ENCODE measurements at places on chromosomes 6 and 20.

GRCh38 chr6:168516944-168517741 is 76.2 kb downstream of the SMOC2 start:
- no peak for DNase-seq

GRCh38 chr6:138311268-138311667 is 66.4 kb upstream of the SMIM28 start:
- DNase-seq: no peak

DNA sequence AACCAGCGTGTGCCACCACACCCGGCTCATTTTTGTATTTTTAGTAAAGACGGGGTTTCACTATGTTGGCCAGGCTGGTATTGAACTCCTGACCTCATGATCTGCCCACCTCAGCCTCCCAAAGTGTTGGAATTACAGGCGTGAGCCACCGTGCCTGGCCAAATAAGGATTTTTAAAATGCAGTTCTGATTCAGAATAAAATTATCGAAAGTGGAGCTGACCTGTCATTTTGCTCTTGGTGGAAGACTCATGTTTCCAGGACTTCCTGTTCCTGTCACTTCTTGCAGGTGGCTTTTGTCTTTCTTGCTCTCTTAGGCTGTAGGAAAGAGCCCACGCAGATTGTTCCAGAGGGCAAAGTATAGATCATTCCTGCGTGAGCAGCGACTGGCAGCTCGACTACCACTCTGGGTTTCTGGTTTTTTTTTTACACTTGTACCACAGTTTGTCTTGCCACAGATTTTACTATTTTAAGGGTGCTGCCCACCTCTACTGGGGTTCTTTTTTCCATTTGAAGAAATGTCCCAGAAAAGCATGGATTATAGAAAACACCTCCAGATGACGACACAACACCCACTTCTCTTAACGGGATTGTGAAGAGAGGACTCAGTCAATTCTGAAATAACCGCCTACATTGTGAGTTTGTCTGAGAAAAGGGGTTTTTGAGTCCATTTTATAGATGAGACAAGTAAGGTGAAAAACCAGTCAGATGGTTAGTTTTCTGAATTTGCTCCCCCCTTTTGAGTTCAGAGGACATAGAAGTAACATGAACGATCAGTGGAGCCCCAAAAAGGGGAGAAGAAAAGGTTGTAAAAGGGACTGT is 7.5 kb downstream of the JARID2 start:
- no peak for DNase-seq

DNA sequence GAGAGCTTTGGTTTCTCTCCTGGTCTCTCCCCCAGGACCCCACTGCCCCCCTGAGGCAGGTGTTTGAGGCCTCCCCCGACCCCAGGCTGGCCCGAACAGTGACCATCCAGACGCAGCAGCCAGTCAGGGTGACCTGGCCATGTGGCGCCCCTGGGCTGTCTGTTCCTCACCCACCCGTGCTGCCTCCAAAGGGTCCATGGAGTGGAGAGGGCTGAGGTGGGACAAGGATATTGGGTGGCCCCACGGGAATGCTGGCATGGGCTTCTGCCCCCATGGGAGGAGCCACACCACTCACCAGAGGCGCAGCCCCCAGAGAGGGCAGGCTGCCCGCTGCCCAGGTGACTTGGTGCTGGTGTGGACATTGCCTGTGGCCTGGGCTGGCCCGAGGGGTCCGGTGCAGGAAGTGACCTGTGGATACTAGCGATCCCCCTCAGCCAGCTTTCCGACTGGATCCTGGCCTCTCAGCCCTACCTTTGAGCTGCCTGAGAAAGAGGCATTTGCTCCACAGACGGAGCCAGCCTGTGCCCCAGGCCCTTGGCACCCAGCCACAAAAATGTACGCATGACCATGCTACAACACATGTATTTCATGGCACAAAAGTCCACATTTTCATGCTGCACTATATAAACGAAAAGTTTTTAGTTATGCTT is 50.8 kb downstream of the BCAS4 start:
- no peak for DNase-seq

DNA sequence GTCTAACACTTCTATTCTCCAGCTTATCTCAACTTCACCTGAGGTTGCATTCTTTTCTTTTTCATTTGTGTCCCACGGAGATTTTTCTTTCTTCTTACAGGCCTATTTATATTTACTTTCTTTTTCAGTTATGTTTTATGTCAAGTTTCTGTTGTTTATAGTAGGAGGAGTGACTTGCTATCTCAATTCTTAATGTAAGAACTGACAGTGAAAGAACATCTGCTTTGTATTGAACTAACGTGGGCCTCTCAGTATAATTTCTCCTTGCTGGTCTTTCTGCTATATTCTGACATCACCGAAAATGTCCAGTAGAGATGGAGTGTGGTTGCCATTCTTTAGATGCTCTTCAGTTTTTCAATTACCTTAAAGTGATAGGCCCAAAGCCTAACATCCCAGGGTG is 521.7 kb downstream of the EPM2A start:
- no peak for DNase-seq

DNA sequence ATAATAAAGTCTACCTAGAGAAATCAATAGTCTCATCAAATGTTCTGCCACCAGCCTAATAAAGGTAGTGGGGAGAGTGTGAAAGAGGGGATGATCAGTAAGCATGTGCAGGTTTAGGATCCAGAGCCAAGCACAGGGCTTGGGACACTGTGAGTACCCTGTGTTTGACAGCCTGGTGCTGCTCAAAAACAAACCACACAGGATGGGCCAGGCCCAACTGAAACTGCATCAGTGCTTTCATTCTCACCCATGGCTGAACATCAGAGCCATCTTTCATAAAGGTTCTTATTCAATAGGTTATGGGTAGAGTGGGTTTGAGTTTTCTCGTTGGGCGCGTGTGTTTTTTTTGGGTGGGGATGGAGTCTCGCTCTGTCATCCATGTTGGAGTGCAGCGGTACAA is 87.3 kb upstream of the NHSL1 start:
- DNase-seq: no peak

- no peak for DNase-seq
These were observed 1.9 kb downstream of the ZFAND3 start for GRCh38 chr6:37821446-37821845.

DNA sequence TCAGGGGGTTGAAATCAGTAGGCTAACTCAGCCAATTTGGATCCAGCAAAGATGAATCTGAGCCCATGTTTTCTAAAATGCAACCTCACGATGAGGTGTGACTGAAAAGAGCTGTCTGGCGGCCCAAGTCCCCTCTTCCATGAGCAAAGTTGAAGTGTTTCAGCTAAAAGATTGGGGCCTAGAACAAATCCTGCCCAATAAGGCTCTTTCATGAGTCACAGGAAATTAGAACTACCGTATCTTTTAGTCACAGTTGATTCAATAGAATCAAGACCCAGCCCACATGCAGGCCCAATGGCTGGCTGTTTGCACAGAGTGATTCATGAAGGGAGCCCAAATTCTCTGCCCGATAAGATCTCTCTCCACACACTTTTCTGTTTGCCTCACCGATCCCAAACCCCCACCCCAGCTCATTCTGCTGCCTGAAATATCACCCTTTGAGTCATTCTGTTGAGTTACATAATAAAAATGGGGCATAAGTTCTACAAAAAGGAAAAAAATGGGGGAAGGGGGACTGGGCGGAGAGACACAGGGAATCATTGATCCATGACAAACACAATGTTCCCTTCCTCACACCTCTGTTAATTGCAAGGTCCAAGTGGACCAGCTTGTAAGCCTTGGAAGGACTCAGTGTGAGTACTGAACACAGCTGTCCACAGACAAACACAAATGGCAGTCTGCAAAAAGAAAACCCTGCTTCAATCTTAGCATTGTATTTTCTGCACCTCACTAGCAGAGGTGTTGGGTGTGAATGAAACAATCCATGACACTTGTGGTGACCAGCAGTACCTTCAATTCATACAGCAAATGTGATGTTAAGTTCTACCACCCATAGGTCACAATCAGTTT is 13.8 kb downstream of the FOXQ1 start:
- DNase-seq: no peak

DNA sequence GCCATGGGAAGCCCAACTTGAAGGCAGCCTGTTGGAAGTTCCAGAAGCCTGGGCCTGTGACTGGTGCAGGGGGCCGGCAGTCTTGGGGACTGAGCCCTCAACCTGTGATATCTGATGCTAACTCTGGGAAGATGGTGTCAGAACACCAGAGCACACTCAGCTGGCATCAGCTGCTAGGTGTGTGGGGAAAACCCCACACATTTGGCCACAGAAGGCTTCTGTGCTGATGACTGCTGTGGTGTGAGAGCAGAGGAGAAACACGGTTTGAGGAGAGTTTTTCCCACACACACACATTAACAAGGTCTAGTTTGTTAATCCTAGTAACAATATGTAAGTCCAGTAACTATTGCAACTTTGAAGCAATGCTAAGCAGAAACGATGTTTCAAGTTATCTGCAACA is 78.0 kb downstream of the PSMB1 start:
- DNase-seq: no peak

DNA sequence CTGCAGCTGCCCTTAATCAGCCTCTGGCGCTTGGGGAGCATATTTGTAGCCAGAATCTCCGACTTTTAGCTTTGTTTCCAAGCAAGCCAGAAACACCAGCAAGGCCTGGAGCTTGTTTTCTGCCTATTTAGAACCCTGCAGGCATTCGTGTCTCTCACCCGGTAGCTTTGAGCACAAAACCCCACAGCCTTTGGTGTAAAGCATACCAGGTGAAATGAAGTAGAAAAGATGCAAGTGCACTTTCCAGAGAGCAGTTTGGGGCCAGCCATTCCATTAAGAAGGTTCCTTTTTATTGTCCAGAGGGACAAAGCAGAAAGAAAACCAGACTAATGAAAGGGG is 736 bp downstream of the FAM217B start:
- DNase-seq: no peak

DNA sequence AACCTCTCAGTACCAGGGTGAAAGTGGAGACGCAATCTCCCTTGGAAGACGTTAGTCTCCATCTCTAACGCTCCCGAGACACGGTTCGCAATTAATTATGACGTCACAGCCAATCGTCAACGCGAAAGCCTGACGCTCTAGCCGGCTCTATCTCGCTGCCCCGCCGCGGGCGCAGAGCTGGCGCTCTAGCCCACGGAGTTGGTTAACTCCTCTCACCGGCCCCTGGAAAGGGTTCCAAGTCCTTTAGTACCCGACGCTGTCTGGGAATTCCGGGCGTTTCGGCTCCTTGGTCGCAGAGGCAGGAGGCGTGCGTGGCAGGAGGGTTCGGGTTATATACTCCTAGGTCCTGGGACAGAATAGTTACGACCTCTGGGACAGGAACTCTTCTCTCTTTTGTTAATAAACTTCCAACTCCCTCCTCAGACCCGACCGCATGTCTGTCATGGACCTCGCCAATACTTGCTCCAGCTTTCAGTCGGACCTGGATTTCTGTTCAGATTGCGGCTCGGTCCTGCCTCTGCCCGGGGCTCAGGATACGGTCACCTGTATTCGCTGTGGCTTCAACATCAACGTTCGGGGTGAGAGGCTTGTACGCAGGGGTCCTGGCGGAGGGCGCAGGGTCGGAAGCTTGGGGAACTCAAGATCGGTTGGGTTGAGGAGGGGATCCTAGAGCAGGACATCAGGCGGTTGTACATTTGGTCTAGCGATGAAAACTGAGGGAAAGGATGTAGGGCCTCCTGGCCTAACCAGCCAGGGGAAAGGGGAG is at the start of gene POLR1H:
TSS of gene POLR1H (plus strand) at position 174 of the 766 bp plus-strand sequence. CDS start at position 434, 260 bp downstream.
- DNase-seq: peak; percentile 92

- no peak for DNase-seq
These were observed 29.4 kb downstream of the RNF8 start for GRCh38 chr6:37382994-37383765.

DNA sequence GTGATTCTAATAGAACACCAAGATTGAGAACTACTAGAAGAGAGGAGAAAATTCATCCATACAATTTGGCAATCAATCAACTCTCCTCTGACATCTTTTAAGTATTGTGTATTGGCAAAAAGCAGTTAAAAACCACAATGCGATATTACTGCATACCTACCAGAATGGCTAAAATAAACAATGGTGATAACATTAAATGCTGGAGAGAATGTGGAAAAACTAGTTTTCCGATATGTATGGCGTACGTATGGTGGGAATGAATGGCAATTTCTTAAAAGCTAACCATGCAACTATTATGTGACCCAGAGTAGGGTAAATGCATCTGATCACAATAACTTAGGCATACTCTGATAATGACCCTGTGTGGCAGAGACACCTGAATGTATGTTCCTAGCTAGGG is 29.3 kb upstream of the LAMA4 start:
- DNase-seq: no peak

DNA sequence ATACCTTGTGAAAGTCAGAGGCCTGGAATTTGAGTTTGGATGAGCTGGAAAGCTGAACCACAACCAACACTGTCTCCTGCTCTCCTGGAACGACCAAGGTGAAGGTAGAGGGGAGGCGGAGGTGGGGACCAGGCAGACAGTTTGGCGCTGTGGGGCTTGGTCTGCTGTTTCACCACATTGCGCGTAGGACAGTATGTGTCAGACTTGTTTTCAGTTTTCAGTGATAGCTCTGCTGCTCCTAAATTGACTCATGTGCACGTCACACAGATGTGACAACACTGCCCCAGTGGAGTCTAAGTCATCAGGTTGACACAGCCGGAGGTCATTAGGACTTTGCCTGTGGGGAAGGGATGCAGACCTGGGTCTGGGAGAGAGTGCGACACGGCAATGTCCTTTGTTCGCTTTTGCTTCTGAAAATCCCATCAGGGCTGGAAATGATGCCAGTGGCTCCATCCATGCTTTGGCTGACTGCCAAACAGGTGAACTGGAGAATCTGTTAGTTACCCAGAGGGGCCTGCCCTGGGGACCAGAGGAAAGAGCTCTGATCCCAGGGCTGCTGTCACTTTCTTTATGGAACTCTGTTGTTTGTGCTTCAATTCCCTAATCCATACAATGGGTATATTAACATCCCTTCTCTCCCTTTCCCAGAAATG is 255.5 kb downstream of the CDC5L start:
- no peak for DNase-seq
